ENCODE measurements at places on chromosomes 4 and X.

- no peak for DNase-seq
Measured at GRCh38 chr4:56976283-56976836, 1.0 kb downstream of the NOA1 start.

DNA sequence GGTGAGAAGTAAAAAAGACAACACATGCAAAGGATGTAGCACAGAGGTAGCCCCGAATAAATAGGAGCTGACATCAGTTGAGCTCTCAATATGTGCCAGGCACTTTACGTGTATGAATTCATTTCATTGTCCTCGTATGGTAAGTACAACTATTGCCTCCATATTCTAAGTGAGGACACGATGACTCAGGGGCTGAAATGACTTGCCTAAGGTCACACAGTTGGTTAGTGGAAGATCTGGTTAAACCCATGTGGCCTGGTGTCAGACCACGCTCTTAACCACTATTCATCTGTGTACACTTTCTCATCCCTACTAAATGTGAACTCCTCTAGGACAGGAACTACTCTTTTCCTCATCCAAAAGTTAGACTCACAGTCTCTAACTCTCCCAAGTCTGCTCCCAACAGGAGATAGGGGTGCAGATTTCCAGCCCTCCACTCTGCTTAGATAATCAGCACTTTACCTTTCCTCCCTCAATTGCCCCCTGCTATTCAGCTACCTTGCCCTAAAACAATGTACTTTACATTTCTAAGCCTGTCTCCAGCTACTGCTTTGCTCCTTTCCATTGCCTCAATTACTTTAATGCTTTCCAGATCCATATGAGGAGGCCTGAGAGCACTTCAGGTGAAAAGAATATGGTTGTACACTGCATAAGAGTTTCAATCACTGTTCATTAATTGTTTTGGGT, 58.8 kb upstream of the LHFPL1 start:
- DNase-seq = no peak

DNA sequence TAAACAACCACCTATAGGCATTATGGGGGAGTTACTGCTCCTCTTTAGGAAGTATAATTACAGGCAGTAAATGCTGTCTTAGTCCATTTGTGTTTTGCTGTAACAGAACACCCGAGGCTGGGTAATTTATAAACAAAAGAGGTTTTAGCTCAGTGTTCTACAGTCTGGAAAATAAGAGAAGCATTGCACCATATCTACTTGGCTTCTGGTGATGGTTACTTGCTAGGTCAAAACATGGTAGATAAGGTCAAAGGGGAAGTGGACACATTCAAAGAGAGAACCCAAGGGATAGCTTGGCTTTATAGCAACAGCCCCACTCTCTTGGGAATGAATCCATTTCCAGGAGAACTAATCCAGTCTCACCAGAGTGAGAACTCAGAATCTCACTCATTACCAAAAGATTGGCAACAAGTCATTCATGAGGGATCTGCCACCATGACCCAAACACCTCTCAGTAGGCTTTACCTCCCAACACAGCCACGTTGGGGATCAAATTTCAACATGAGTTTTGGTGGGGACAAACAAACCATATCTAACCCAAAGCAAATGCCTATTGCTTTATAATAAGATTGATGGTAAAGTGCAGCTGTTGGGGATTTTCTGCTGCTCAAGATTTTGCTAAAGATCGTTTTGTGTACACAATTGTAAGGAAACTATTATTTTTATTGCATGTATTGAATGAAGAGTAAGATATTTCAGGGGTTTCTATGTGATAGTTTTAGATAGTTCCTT, 32.6 kb downstream of the STAG2 start:
- no peak for DNase-seq

- DNase-seq = no peak
Measured at GRCh38 chr4:33841120-33841519, 2403.2 kb downstream of the ARAP2 start.

DNA sequence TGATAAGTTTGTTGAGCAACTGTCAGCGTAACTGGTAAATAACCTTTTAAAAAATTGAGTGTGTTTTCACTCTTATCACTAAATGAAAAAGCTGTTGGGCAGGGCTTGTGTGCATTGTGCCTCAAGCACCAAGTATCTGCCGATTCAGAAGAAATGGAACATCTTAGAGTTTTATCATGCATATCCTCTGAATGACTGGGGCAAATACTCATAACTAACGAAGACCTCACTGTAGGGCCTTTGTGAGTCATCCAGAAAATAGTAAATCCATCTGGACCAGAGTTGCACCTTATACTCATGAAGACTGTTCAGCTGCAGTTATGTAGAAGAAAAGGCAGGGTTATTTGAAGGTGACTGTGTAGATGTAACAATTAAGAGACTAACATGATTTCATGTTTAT, 222.1 kb downstream of the CAMK2D start:
- DNase-seq = no peak

GRCh38 chrX:114162068-114162735, 421.7 kb upstream of the HTR2C start:
- no peak for DNase-seq

DNA sequence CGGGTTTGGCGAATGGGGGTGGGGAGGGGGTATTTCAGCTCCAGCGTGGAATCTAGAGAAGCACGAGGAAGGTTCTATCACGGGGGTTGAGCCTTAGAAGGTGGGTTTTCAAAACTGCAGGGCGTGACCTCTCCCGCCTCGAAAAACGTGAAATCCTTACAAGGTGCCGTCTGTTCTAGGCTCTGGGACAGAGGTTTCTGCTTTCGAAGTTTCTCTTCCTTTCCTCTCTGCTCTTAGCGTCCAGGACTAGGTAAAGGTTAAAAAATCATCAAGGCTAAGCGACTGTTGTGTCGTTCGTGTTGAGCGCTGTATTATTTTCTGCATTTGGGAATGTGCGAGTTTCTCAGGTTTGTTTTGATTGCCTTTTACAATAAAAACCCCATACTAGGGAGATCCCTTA, 1.1 kb downstream of the FHL1 start:
- no peak for DNase-seq

GRCh38 chr4:100557306-100557705, 39.5 kb upstream of the EMCN start:
- DNase-seq = no peak

- DNase-seq = peak; percentile 0
Measured at GRCh38 chrX:11908371-11908770, 150.3 kb downstream of the MSL3 start.

GRCh38 chr4:56505269-56506130, at the start of gene ARL9:
Gene ARL9, plus strand, starts transcription at chr4:56505791. Its CDS starts 72 bp downstream, at chr4:56505863.
- DNase-seq = peak; percentile 15

DNA sequence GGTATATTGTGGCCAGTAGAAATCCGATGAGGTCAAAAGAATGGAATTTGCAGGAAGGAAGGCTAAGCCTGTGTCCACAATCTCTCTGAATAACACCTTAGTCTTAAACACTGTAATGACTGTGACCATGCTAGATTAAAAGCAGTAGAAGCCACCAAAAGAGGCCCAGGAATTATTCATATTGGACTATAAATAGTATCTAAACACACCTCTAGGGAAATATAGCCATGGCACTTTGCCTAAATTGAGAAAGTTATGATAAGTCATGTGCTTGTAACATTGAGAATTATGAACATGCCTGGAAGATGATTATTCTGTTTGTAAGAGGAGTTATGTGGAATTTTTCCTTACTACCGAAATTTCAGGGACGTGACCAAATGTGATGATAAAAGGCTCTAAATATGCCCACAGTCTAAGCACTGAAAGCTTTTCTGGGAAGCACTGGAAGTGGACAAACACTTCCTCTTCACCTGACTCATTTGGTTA, 298.5 kb downstream of the KCTD8 start:
- DNase-seq = no peak

DNA sequence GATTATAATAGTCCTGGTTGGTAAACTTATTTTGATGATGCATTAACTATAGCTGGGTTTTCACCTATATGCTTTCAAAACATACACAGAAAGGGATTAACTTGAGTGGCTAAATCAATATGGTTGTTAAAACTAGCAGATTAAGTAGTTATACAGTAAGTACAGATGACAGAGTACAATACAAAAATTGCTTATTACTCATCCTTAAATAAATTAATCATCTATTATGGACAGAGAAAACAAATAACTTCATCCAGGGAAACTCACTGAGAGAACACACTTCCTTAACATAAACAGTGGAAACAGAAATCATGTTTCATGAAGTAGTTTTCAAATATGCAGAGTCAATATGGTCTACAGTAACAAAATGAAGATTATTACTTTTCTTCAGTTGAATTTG, 133.4 kb downstream of the AREG start:
- no peak for DNase-seq

GRCh38 chrX:110941906-110942305, 146.3 kb upstream of the CHRDL1 start:
- DNase-seq = no peak

- DNase-seq = no peak
Measured at GRCh38 chr4:163527172-163527571, 32.7 kb downstream of the TMA16 start.

Measured in nucleus accumbens (tissue), 56 donors.